ENCODE measurements at places on chromosomes 13 and 19. TPM values are rescaled to one million over a fixed set of nuclear protein-coding genes. Genes with fewer than 3 reads are reported as not detected.

The ZNF627 gene
- 14.2 TPM for total RNA-seq

DNA sequence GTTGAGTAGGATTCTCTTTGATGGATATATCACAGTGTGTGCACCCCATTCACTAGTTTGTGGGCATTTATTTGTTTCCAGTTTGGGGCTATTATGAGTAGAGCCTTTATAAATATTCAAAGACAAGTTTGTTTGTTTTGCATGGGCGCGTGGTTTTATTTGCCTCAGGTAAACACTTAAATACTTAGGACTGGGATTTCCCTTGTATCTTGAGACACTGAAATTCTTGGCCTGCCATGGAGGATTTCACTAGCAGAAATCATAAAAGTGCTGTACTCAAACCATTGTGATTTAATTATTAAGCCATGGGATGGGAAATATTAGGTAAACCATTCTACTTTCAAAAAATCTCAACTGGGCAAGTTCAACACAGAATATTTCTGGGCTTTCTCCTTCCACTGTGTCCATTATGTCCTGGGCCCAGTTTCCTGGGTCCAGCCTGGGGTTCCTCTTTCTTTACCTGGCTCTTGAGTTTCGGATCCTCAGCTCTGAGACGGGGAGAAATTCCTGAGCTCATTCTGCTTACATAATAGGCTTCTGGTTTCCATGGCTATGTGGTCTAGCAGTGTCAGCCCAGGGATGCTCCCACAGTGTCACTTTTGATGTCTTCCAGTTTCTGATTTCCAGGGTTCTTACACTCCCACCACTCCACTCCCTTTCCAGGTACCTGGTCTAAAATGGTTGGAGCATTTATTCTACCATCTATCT lies 14.4 kb downstream of the MYO16 start:
- H3K4me1 ChIP-seq = no peaks in the 10 kb centered on the region
- no peak overlapping the region for H3K4me3 ChIP-seq
- no peak for DNase-seq
- H3K36me3 ChIP-seq = peaks cover 1% of the 10 kb centered on the region
- no peak overlapping the region for H3K27ac ChIP-seq

GRCh38 chr13:80040981-80041317 lies 300.0 kb downstream of the SPRY2 start:
- no peak for DNase-seq
- H3K4me1 ChIP-seq = peaks cover 22% of the 10 kb centered on the region
- H3K4me3 ChIP-seq = no peak overlapping the region

DNA sequence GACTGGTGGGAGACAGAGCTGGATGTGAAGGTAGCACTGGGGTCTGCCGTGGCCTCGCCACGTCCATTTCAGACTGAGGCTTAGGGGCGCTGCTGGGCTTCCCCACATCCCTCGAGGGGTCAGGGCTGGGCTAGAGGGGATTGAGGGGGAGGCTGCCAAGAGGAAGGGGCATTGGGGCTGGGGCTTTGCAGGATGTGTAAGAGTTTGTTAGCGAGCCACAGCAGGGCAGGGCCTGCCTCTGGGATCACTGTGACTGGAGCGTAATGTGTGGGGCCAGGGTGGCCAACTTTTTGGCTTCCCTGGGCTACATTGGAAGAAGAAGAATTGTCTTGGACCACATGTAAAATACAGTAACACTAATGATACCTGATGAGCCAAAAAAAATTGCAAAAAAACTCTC lies 14.1 kb downstream of the ARID3A start:
- peaks cover 18% of the 10 kb centered on the region for H3K4me1 ChIP-seq
- no peaks in the 10 kb centered on the region for H3K27me3 ChIP-seq
- DNase-seq = no peak
- no peak overlapping the region for H3K27ac ChIP-seq
- peaks cover 2% of the 10 kb centered on the region for H3K36me3 ChIP-seq

GRCh38 chr13:112966776-112967175 lies 2.2 kb upstream of the MCF2L start:
- H3K27me3 ChIP-seq = peaks cover 40% of the 10 kb centered on the region
- H3K4me1 ChIP-seq = peaks cover 6% of the 10 kb centered on the region
- peak; percentile 72 for DNase-seq
- H3K36me3 ChIP-seq = peaks cover 2% of the 10 kb centered on the region
- H3K4me3 ChIP-seq = no peak overlapping the region

- H3K27me3 ChIP-seq = peaks cover 3% of the 10 kb centered on the region
- no peaks in the 10 kb centered on the region for H3K36me3 ChIP-seq
- DNase-seq = no peak
- peaks cover 19% of the 10 kb centered on the region for H3K4me1 ChIP-seq
These were observed 20.5 kb upstream of the RASA3 start for GRCh38 chr13:114152831-114153371.
